ENCODE measurements at places on chromosomes 13 and 19.
A peak's percentile ranks its signal among the peaks of the same experiment; 100 is the strongest.

GRCh38 chr19:44657211-44657921 is 13.7 kb downstream of the PVR start:
- peak; percentile 88 for DNase-seq

DNA sequence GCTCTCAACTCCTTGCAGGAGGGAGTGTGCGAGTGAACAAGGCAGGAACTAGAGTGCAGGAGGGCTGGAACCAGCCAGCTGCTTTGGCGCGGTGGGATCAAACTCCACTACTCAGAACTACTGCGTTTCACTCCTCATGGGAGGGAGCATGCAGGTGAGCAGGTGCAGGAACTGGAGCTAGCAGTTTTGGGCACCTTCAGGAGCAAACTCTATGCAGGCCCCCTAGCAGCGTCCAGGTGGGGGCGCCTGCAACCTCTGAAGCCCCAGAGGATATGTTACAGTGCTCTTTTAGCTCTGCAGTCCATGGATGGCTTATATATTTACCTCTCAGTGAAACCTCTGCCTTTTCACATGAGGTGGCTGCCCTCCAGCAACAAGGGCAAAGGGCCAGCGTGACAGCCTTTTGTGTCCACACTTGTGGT is 1303.4 kb downstream of the PCDH9 start:
- peak; percentile 67 for DNase-seq

GRCh38 chr19:33287927-33288326 is 14.4 kb downstream of the CEBPA start:
- no peak for DNase-seq

GRCh38 chr13:89518289-89519077 is 1829.0 kb upstream of the MIR17HG start:
- no peak for DNase-seq

DNA sequence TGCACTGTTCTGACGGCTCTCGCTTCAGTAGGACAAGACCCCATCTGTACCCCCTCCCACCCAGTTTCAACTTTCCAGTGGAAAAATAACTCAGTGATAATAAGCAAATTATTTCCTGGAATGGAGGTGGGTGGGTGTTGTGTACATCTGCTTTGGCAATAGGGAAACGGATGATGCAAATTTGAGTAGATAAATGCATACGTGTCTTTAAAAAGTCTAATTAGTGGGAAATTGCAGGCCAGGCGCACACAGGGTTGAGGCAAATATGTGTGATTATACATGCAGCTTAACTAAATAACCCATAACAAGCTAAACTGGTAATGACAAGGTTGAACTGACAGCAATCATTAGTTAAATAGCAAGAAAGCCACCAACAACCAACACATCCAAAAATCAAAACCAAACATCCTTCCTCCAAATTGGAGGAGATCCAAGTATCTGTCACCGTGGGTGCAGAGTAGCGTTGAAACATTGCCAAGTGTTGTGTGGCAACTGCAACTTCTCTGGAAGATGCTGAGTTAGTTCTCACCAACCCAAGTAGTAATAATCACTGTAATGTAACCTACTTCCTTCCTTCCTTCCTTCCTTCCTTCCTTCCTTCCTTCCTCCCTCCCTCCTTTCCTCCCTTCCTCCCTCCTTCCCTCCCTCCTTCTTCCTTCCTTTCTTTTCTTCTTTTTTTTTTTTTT is 54.6 kb downstream of the TRPM4 start:
- DNase-seq = no peak

Measured in Right ventricle myocardium inferior (tissue), 1 donor.